ENCODE measurements at places on chromosomes 16 and 17. TPM values are rescaled to one million over a fixed set of nuclear protein-coding genes. Genes with fewer than 3 reads are reported as not detected.
A peak's percentile ranks its signal among the peaks of the same experiment; 100 is the strongest.

DNA sequence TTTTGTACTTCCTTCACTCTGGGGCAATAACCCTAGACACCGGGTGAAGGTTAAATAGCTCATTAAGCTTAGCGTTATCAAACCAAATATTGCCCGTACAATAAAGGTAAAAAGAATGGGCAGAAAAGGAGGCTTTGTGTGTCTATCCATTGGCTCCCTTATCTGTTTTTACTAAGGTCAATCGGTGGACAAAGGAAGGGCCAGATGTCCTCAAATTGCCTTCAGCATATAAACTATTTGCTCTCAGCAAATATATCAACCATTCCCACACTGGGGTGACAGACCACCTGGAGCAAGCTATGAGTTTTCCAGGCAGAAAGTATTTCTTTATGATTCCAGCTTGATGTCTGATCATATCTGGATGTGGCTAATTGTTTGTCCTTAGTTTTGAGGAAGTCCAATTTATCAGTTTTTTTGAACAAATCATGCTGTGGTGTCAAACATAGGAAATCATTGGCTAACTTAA lies 25.3 kb upstream of the WIPI1 start:
- DNase-seq: no peak

Gene ALDH3A1
- not detected for total RNA-seq

GRCh38 chr17:64247836-64248235 lies 15.2 kb downstream of the TEX2 start:
- DNase-seq: no peak

- peak; percentile 33 for DNase-seq
Observed at GRCh38 chr17:17628388-17629008, 37.0 kb upstream of the PEMT start.

DNA sequence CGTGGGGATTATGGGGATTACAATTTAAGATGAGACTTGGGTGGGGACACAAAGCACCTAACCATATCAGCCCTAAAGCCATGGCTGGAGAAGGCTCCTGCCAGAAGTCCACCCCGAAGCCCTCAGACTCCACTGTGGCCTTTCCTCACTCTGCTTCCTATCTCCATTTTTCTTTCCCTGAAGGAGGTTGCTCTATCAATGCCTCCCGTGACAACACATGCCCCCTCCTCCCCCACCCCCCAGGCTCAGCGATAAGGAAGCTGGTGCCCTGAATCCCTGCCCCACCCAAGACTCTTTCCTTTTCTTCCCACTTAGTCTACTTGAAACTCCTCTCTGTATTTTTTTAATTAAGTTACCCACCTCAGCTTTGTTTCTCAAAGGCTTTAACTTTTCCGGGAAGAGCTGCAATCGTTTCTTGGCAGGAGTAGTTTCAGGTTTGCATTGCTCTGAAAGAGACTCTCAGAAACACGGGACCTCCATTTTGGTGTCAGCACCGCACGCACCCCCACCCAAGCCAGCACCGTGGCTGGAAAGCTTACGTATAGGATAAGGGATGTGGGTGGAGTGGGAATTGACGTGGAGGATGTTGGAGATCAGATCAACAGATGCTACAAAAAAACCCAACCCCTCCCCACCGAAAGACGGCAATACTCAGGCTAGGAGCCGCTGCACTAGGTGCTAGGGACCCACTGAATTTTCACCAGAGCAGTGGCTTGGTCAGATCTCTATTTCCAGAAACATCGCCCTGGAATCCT lies 15.2 kb upstream of the CA4 start:
- peak; percentile 18 for DNase-seq

DNA sequence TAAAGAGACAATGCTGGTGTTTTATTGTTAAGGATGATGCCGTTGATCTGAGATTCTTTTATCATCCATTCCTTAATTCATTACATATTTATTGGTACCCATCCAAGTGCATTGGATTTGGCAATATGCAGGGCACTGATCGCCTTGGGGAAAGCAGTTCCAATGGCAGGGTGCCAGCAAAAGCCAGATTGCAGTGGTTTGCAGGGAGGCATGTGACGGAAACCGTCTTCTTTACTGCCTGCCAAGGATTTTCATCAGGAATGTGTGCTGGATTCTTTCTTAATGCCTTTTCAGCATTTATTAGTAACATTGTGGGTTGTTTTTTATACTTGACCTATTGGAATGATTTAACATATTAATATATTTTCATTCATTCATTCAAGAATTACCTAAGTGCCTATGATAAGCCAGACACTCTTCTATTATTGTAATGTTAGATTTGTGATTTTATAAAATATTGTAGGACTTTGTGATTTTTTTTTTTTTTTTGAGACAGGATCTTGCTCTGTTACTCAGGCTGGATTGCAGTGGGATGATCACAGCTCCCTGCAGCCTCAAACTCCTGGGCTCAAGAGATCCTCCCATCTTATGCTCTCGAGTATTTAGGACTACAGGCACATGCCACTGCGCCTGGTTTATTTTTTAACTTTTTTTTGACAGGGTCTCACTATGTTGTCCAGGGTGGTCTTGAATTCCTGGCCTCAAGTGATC lies 93.4 kb upstream of the TNRC6A start:
- no peak for DNase-seq

DNA sequence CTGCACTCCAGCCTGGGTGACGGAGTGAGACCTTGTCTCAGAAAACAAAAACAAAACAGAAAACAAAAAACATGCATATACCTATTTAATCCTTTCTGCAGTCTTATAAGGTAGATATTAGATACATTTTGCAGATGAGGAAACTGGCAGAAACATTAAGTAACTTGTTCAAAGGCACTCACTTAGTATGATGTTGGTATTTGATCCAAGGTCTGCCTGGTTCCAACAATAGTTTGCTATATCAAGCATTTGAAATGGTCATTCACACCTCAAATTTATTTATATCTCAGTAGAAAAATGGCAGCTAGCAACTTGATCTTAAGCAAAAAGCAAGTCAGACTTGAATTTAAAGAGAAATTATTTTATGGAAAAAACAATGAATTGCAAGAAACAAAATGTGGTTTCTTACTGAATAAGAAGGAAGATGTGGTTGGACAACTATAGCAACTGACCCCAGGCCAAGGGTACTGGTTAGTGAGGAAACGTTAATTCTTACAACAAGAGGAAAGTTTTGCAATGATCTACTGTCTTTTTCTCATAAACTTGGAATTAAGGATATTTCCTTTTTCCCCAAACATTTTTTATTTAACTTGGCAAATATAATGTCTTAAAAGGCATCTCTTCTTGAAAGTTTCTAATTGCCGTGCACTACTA lies 19.7 kb downstream of the DHRS7B start:
- no peak for DNase-seq

GRCh38 chr17:17153071-17153470 lies 53.1 kb downstream of the PLD6 start:
- DNase-seq: no peak

GRCh38 chr17:41507315-41507880 lies 2.0 kb upstream of the KRT13 start:
- no peak for DNase-seq

Gene NPIPA5
- total RNA-seq: 6.5 TPM

DNA sequence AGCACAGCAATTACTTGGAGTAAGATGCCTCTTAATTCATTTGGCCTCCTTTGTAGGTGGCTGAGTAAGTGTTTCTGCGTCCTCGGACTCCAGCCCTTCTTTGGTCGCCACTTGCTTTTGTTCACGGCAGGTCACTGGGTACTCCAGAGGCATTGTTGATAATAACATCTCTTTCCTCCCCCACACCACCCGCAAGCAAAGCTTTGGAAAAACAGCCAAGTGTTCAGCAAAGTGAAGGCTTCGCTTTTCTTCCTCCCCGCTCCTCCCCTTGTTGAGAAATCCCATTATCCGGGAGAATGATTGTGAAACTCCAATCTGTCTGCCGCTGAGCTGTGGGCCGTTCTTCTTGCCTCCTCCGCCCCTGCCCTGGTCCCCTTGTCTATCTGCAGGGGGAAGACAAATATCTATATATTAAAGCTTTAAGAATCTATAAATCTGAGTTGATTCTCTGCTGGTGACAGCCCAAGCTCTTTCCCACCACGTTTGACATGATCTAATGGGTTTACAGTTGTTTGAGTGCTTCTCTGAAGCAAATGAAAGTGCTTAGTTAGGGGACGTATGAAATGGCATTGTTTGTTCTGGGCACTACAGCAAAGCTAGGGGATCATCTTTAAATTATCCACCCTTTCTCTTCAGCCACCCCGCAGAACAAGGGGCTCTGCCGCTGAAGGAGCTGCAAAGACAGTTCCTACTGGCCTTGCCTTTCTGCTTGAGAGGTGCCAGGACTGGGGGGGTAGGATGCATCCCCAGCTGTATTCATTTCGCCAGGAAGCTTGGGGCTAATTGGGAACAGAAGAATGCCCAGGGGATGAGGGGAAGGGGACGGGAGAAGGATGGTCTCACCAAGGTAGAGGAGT lies 167.1 kb downstream of the CCDC182 start:
- no peak for DNase-seq

Gene ERBB2
- total RNA-seq: 8.8 TPM

DNA sequence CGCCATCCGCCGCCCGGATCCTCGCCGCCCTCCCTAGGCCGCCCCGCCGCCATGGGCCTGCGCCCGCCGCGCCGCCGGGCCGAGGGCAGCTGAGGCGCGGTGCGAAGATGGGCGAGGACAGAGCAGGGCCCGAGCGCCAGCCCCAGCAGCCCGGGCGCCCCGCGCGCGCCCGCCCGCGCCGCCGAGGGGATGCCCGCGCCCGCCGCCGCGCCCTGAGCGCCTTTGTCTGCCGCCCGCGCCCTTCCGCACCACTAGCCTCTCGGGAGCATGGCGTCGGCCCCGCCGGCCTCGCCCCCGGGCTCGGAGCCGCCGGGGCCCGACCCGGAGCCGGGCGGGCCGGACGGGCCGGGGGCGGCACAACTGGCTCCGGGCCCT lies 278 bp downstream of the RAB11FIP3 start:
- peak; percentile 14 for DNase-seq

Gene UBE2Z
- total RNA-seq: 78.2 TPM

Gene NOTUM
- total RNA-seq: 0.29 TPM

DNA sequence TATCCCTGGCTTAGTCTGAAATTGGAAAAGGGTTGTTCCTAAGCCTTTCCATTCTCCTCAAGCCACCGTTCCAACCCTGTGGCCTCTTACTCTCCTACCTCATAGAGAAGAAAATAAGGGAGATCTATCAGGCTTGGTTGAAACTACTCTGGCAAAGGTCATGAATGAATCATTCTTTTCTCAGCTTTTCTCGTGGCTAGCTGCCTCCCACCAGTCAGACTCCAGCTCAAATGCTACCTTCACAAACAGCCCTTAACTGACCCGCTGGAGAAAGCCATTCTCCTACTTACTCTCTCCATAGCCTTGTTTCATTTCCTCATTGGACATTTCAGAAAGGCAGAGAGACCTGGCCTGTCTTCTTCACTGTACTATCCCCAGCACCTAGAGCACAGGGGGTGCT lies 8.9 kb downstream of the MYH10 start:
- no peak for DNase-seq

GRCh38 chr17:80664217-80664790 lies 119.7 kb downstream of the RPTOR start:
- DNase-seq: no peak

All from T-cell (primary cell).